ENCODE measurements at places on chromosomes 3 and 15. TPM values are rescaled to one million over a fixed set of nuclear protein-coding genes. Genes with fewer than 3 reads are reported as not detected.
A peak's percentile ranks its signal among the peaks of the same experiment; 100 is the strongest.

DNA sequence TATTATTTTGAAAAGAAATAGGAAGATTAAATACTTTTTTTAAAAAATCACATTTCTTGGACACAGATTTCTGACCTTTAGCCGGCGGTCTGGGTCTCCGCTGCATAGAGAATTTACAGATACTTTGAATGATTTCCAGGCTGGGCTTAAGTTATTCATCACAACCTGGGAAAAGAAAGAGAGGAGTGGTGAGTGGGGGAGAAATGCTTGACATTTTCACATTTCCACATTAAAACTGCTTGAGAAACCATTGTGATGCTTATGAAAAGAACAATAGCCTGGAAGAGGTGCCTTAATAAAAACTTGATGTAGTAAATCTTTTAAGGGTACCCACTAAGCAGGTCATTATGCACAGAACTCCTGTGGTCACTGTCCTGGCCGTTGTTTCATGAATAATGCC is 166.8 kb upstream of the MRPL3 start:
- DNase-seq = no peak

GRCh38 chr15:62647202-62647842 is 395.2 kb upstream of the TPM1 start:
- DNase-seq = no peak

DNA sequence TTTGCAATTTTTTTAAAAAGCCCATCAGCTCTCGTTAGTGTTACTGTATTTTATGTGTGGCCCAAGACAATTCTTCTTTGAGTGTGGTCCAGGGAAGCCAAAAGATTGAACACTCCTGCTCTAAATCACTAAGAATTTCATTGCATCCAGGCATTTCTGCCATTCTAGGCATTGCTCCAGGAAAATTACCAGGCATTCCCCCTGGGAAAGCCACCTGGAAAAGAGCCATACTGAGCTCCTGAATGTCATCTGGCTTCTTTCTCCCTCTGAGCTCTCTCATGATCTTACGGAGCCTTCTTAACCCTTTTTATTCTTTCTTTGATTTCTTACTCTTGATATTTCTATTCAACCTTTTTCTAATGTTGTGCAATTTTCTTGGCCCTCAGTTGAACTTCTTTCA is 202.2 kb downstream of the DOCK3 start:
- no peak for DNase-seq

Gene NANOGP8
- not detected for total RNA-seq

- no peak for DNase-seq
Observed at GRCh38 chr3:162973428-162973917, 1476.9 kb downstream of the OTOL1 start.

Gene PLSCR4
- 5.7 TPM for total RNA-seq

Gene CDHR4
- not detected for total RNA-seq

Gene SCN5A
- total RNA-seq = 1.2 TPM

Gene EFHB
- total RNA-seq = 0.41 TPM

DNA sequence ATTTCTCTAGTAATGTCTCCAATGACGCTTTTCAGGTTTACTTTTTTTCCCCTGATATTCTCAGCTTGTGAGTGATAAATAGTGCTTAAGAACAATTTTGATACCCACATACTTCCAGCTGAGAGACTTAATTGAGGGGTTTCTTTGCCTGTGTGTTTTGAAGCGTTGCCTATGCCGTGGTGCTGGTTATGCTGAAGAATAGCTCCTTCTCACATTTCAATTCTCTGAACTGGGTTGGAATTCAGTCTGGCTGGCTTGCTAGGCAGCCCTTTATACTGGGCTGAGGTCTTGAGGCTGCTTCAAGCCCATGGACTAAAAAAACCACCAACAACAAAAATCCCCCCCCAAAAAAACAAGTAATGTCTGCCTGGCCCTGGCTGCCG is 87.4 kb downstream of the CHST2 start:
- no peak for DNase-seq

Gene CAPN3
- 2.0 TPM for total RNA-seq

Gene GNAI2
- 97.0 TPM for total RNA-seq

GRCh38 chr3:111081008-111081545 is 9.5 kb downstream of the NECTIN3 start:
- DNase-seq = no peak

DNA sequence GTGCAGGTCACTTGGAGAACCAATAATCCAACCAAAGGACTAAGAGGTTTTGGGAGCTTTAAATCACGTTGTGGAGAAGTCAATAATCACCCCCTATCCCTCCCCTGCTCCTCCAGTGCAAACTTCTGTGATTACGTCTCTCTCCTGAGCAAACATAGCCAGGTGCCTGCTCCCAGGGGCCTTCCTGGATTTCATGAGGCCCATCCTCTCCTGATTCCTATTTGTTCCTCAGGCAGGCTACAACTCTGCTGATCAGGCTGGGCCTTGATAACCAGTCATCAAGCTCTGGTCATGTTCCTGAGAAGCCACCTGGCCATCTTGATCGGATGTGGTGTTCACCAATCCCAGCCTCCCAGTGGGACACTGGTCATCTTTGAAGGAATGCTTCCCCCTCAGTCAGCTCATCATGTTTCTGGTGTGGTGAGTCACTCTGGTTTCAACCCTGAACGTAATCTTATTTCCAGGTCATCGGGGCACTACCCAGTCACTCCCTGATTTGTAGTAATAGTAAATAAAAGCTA is 2.9 kb upstream of the ZNF710 start:
- DNase-seq = no peak

DNA sequence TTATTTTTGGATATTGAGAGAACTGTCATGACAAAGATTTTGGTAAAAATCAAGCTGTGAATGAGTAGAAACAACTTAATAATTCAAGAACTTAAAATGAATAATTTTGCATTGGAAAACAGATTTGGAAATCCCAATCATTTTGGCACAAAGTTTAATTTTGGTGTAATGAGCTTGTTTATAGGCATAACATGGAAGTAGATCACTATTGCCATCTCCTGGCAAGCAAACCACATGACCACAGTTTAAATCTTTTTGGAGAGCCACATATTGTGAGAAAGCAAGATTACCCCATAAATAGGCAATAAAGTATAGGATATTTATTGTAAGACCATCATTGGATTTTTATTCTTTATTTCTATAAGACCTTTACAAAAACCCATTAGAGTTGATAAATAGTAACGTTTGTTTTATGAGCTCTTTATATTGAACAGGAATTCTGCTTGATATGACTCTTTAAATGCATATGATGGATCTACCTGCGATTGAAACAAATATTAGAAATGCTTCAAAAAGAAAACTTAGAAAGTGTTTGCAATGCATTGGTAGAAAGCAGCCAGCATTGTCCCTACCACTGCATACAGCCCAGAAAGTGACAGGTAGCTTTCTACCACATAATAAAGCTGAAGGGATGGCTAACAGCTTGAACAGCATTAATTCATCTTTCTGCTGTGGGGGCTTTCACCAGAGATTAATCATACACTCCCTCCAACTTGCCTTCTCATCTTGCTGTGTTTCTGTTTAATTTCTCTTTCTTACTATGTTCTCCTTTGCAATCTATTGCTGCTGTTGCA is 766.8 kb downstream of the TBL1XR1 start:
- peak; percentile 36 for DNase-seq

DNA sequence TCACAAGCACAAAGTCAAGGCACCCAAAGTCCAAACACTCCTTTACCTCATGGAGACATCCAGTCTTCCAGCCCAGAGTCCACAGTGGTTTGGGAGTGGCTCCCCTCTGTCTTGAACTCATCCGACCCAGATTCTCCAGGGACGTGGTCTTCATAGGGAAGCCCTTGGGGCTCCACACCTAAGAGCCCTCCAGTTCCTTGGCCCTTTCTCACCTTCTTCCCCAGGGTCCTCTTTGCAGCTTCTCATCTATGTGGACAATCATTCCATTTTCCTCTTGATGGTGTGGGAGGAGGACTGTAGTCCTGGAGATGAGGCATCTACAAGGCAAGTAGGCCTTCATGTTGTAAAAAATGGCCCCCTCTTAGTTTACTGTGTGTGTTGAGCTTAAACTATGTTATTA is 87.3 kb upstream of the RNF7 start:
- no peak for DNase-seq

Gene LMAN1L
- total RNA-seq = not detected

DNA sequence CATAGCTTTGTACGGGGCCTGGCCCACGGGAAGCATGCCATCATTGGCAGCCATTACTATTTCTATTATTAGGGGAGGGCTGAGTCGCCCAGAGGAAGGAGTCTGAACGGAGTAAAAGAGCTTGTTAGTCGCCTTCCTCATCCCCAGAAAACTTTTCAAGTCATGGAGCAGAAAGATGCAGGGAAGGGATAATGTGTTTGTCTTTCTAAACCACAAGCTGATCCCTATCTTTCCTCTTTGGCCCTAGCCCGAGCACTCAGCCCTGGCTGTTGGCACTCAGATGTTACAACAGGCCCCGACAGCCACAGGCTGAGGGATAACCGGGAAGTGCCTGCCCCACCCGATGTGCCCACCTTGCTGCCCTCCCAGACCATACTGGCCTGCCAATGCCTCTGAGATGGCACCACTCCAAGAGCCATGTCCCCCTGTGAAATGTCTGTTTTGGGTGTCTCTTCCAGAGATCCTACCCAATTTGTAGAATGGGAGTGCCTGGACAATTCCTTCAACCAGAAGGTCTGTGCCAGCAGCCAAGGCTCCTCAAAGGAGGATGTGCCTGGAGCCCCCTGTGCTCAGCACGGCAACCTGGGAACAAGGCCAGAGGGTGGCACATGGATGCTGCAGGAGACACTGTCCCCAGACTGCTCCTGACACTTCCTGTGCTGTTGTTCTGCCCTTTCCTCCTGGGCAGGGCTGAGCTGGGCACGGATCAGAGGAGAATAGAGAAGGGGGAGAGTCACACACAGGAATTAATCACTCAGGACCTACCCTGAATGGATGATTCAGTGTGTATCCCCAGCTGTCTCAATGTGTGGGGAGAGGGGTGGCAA is 10.8 kb downstream of the PAK6 start:
- no peak for DNase-seq

DNA sequence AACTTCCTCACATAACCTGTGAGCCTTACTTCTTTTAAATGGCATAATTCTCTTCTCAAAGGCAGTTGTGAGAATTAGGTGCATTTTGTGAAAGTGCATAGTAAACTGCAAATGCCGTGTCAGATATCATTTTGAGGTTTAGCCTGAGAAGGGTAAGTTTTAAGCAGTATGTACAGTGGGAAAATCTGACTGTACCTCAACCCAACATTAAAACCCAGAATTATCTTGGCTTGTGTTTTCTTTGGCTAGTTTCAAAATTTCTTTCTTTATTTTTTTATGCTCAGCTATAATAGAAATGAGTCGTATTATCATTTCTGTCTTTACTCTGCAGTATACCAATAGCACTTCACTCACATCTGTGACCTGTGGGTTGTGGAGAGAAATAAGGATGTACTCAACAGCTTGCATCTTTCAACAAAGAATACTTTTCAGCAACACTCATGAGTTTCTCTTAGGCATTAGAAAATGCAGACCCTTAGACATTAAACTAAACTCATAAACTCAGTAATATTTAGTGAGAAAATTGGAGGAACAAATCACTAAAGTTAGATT is 65.7 kb downstream of the RASA2 start:
- no peak for DNase-seq

Gene SUCNR1
- 0.41 TPM for total RNA-seq

Gene HEMK1
- 4.5 TPM for total RNA-seq

DNA sequence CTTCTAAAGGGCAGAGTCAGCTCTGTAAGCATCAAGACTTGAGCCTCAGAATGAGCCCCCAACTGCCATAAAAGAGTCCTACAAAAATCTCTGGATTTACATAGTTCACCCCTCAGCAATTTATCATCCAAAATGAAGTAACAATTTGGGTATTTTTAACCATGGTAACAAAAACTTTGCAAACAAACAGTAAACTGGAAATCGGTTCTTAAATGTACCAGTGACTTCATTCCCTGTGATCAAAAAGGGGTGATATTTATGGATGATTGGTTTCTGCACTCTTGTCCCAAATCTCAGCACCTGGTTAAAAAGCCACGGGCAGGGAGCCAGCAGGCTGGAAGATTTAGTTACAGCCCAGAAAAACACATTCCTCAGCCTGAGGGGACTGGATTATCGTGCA is 73.6 kb downstream of the TFG start:
- no peak for DNase-seq

DNA sequence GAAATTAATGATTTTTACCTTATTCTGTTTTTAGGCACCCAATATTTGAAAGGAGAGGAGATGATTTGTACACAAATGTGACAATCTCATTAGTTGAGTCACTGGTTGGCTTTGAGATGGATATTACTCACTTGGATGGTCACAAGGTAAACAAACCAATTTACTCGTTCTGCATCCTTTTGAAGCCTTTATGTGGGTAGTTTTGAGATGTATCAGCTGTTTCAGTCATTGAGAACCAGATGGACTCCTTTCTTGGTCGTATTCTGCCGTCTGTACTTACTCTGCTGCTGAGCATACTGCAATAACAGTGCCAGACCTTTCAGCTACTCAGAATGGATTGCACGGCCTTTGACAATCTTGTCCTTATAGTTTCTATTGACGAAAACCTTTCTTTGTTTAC is 13.3 kb downstream of the DNAJB11 start:
- no peak for DNase-seq

Gene CMTM8
- 0.41 TPM for total RNA-seq

GRCh38 chr3:37526511-37526910 is 335.2 kb upstream of the CTDSPL start:
- no peak for DNase-seq

Gene GP5
- not detected for total RNA-seq

All from frontal cortex (tissue), 4 donors.